Hematopoietic multipotent progenitor cell treated with erythropoietin and hydrocortisone succinate and interleukin-3 and kit ligand, for 6 days (in vitro differentiated cells): ENCODE measurements at places on chromosomes 6 and 20.

DNA sequence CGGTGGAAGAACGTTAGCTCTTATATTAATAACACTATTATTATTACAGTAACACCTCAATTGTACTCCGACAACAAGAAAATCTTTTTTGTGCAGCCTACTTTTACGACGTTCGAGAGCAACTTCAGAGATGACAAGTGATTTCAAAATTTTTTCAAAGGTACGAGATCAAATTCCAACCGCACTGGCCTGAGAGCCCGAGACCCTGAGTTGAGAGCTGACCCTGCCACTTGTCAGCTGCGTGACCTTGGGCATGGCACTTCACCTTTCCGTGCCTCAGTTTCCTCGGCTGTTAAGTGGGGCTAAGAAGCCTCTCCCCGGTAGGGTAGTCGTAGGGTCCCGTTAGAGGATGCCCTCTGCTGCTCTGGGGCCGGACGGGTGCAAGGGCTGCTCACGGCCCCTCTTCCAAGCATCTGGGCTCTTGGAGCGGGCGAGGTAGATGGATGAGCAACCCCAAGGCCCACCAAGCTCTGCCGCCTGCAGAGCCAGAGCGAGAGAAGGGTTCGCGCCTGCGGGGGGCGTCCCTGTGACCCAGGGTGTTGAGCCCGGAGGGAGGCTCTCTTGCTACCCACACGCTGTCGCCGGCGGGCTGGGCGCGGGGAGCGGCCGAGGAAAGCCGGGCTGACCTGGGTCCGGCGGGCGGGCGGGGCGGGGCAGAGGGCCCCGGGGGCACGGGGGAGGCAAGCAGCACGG, 510 bp downstream of the NDRG3 start:
- peak; percentile 42 for DNase-seq

GRCh38 chr20:17873410-17874270, 95.0 kb downstream of the SNX5 start:
- DNase-seq: peak; percentile 73

DNA sequence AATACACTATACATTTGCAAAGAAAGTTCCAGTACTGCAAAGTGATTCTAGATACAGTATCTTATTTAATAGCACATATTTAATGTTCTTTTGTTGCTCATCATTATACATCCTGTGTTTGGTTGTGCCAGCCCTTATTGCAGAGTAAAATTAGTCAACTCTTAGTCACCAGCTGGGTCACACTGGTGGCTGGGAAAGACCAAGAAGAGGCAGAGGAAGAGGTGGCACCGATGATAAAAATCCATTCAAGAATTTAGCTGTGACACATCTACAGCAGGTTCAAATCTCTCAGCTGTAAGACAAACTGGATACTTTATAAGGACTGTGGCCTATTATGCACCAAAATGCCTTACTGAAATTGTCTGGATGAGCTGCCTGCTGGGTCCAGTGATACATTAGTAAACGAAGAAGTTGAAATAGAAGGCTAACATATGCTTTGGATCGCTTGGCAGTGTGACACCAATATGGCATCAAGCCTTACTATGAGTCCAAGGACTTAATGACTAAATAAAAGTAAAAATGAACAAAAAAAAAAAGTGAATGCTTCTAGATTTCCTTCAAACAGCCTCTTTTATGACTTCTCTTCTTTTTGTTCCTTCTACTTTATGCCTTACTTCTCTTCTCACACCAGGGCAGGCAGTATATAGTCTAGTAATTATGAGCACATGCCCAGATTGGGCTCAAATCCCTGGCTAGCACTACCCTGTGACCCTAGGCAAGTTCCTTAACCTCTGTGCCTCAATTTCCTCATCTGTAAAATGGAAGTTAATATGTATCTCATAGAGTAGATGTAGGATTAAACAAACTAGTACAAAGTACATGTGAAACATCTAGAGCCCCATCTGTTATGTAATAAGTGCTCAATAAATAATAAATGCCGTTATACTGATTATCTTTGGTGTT, 29.4 kb upstream of the RNF8 start:
- no peak for DNase-seq

GRCh38 chr6:92759178-92759577, 660.2 kb downstream of the EPHA7 start:
- no peak for DNase-seq

DNA sequence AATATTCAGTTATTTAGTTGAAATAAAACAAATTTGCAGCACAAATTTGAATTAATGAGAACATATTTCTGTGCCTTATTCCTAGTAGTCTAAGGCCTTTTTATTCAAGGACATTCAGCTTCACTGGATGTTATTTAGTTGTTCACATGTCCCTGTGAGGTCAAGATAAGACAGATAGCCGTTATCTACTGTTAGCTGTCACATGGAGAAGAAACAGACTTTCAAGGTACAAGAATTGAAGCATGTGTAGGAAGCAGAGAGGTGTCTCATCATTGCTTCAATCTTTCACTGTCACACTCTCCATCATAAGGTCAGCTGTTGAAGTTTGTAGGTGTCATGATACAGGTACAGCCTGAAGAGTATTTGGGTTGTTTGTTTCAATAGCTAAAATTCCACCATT, 112.9 kb upstream of the JAG1 start:
- peak; percentile 7 for DNase-seq

DNA sequence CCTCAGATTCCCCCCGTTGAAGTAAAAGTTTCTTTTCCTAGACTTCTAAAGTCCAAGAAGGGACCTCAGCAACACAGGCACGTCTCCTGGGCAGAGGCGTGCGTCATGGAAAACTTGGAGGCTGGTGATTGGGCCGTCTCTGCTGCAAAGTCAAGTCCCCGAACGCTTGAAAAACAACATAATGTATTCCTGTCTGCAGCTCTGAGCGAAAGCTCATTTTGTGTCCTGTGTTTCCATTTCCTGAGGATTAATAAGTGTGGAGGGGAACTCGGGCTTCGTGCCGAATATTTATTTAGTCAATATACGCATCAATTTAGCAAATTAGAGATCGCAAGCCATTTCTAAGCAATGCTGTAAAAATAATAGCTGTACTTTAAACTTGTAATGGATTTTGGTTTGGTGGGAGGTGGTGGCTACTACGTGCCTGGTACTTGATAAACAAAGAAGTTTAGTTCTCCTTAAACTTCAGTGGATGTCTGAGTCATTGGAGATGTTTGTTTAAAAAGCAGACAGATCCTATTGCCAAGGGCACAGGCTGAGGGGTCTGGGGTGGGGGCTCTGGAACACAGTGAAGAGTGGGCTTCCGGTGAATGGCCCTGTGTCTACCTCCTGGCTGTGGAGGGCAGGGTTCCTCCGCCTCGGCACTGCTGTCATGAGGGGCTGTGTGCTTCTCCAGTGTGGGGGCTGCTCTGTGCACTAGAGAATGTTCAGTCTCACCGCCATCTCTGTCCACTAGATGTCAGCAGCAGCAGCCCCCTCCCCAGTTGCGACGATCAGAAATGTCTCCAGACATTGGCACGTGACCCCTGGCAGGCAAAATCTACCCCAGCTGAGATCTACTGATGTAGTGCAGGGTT, 21.8 kb downstream of the PCK1 start:
- DNase-seq: no peak

- no peak for DNase-seq
Observed at GRCh38 chr20:40986774-40987173, 41.8 kb upstream of the TOP1 start.

DNA sequence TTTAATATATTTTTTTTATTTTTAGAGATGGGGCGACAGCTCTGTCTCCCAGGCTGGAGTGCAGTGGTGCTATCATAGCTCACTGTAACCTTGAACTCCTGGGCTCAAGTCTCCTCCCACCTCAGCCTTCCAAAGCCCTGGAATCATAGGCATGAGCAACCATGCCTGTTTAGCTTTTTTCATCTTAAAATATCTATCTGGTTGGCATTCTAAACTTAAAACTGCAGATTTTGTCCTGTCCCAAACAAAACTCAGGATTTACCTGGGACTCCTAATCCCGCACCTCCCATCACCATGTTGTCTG, 124.7 kb downstream of the SULF2 start:
- no peak for DNase-seq

DNA sequence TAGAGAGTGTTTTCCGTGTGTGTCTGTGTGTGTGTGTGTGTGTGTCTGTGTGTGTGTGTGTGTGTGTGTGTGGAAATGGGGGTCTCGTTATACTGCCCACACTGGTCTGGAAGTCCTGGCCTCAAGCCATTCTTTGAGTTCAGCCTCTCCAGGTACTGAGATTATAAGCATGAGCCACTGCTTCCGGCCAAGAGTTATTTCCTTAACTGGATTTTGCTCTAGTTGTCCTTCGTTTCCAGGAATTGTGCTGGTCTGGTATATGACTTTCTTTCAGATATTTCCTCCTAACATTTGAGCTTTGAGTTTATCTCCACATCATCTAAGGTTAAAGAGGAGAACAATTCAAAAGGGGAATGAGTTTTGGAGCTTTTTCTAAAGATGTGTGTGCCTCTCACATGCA, 124.8 kb downstream of the SH3BGRL2 start:
- DNase-seq: no peak

DNA sequence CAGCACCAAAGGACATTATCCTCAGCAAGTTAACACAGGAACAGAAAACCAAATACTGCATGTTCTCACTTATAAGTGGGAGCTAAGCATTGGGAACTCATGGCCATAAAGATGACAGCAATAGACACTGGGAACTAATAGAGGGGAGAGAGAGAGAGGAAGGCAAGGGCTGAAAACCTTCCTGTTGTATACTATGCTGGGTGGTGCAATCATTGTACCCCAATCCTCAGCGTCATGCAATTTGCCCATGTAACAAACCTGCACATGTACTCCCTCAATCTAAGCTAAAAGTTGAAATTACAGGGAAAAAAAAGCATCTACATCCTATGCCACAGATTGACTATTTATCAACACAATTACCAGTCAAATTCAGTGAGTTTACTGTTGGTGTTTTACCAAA, 20.0 kb upstream of the VNN1 start:
- DNase-seq: no peak

GRCh38 chr6:37305841-37306425, 47.9 kb upstream of the RNF8 start:
- no peak for DNase-seq

DNA sequence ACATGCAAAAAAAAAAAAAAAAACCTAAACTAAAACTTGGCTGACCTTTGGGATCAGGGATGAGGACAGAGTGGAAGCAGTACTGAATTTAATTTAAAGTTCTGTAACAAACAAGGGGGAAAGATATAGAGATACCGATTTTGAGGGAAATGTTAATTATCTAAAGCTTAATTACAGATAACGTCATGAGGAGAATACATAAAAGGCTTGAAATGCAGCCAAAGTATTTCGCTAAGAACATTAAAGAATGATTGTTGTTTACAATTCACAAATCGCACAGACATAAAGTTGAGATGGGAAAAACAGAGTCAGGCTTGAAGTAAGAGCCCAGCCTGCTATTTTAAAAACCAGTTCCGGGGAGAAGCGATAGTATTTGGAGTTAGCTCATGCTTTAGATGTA, 208.0 kb upstream of the SASH1 start:
- DNase-seq: no peak

- no peak for DNase-seq
Observed at GRCh38 chr20:4897600-4897999, 103.7 kb downstream of the SLC23A2 start.

- no peak for DNase-seq
Observed at GRCh38 chr6:39085129-39085797, 29.7 kb downstream of the SAYSD1 start.

DNA sequence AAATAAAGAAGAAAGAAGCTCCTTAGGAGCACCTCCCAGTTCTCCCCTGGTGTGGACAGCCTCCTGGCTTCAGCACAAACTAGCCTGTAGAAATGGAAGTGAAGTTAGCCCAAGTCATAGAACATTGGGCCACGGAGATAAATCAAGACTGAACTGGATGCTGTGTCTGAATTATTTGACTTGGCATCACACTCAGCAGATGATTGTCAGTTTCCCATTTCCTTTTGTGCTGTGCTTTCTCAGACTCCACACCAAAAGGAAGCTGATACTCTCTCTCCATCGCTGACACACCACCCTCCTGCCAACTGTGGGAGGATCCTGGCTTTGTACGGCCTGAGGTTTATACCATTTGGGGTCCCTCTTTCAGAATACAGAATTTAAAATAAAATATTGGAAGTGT, 209.8 kb downstream of the TFAP2A start:
- DNase-seq: no peak

DNA sequence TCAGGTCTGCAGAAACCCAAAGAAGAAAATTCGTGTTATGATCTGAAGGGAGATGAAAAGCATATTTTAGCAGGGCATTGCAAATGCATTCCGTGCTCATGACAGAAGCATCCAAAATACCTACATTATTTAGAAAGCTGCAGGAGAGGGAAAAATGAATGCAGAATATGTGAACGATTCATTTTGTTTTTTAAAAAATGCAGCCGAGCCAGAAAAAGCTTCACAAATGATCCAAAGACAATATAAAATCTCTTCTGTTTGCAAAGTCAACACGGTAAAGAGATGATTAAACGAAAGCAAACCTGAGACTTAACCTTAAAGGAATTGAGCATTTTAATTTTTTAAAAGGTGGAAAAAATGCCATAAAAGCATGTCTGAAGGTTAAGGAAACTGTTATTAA, 136.1 kb upstream of the SULF2 start:
- DNase-seq: no peak

GRCh38 chr6:1972962-1973361, 272.4 kb downstream of the GMDS start:
- DNase-seq: peak; percentile 58

DNA sequence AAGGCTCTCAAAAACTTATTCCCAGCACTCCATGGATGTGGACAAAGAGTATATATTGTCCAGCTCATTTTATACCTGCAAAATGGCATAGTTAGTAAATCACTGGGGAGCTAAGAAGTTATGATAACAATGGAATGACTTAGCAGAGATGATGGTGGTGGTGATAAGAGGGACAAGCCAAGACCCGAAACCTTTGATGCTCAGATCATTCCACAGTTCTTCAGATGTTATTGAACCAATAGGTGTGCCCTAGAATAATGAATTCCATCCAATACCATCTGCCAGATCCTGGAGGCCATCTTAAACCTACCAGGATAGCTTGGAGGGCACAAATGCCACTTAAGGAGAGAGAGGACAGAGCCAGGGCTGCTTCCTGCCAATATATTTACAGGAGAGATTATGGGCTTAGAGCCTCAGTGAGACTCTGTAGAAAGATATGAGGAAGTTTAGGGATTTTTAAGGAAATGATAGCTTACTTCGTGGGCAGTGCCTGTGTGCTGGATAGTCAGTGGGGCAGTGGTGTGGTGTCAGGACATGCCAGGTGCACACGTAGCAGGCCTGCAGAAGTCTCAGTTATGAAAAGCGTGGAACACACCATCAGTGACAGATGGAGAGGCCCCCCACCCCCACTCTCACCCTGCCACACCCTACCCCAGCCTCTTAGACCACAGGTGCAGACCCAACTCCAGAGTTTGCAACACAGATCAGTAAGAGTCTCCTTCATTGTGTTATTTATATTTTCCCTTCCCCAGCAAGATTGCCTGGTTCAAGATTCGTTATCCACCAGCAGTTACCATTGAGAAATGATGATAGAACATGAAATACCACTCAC, 209.7 kb upstream of the SUPT3H start:
- no peak for DNase-seq
